AML-193 (cell line): ENCODE measurements at places on chromosomes 2 and 18.

- DNase-seq, result no peak
These were observed 19.1 kb upstream of the MC4R start for GRCh38 chr18:60391571-60392226.

GRCh38 chr2:220353897-220354296 is 726.5 kb downstream of the SLC4A3 start:
- no peak for DNase-seq

DNA sequence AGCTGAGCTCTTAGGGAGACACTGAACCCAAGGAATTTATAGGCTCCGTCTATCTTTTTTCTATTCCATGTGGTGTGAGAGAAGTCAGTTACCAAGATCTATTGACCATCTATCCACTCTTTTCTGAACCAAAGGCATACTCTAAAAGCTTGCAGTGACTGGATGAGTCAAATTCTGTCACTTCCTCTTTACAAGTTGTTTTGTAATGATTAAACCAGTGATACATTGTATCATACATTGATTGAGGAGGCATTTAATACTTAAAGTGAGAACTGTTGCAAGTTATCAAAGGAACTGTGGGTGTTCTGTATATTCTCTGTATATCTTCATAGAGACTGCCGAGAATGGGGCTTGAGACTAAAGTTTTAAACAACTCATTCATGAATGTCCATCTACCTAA is 188.8 kb downstream of the CAMKMT start:
- DNase-seq, result peak; percentile 52

DNA sequence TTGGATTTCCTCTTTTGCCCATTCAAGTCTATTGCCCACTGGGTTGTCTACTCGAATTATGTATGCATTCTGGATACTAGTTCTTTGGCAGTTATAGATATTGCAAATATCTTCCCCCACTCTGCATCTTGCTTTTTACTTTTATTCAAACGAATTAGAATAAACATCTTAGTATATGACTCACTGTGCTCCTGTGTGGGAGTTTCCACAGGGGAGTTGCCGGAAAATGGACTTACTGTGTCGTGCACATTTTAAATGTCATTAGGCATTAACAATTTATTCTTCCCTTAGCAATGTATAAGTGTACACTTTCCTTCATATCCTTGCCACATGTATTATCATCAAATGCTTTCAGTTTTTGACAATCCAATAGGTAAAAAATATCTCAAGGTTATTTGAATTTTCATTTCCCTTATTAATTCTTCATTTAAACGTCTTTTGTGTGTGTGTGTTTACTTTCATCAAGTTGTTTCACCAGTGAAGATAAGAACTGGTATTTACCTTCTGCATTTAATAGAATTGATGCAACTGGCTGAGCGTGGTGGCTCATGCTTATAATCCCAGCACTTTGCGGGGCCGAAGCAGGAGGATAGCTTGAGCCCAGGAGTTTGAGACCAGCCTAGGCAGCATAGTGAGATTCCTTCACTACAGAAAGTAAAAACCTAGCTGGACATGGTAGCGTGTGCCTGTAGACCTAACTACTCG is 4.6 kb upstream of the UGT1A5 start:
- no peak for DNase-seq
